ENCODE measurements at places on chromosomes 5 and 9.
A peak's percentile ranks its signal among the peaks of the same experiment; 100 is the strongest.

DNA sequence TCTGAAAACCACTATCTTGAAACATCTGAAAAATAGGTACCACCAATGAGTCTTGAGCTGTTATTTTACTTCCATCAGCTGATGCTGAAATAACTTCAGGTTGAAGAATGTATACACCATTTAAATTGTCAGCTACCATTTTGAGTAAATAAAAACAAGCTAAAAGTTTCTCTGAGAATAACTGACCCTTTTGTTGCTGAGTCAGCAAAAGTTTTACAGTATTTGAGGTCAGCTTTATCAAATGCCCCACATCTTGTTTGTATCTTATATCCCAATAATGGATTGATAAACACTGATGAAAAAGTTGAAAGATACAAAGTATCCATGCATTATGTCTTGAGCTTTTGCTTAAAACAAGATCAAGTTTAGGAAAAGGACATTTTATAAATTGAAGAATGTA, 22.8 kb downstream of the CPLANE1 start:
- no peak for DNase-seq

GRCh38 chr5:66987540-66987939, 209.1 kb downstream of the CD180 start:
- no peak for DNase-seq

GRCh38 chr5:128551476-128551875, 13.4 kb upstream of the FBN2 start:
- no peak for DNase-seq

GRCh38 chr5:124706729-124707361, 39.6 kb downstream of the ZNF608 start:
- DNase-seq, result peak; percentile 86

DNA sequence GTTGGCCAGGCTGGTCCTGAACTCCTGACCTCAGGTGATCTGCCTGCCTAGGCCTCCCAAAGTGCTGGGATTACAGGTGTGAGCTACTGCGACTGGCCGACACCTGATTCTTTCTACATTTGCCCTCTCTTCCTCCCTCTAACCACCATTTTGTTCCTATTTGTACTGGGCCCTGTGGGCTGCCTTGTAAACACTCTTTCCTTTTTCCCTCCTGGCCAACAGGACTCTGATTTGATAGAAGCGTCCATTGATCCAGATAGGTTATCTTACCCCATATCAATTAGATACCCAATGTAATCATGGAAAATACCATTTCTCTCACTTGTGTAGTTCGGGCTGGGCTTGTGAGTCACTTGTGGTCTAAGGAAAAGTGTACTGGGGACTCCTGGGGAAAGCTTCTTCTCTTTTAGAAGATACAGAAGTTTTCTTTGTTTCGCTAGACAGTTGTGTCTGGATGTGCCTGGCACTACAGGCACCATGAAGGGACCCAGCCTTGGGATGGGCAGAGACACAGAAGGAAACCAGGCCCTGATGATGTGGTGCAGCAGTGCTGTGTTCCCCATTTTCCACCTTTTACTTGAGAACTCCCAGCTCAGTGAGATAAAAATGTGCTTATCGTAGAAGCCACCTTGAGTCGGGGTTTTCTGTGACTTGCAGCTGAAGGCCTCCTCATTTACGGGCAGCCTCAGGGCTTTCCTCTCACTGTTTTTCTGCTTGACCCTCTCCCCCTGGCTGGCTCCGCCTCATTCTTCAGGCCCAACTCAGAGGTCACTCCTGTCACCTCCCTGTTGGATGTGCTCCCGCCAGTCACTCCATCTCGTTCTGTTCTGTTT, 32.8 kb upstream of the CPEB4 start:
- no peak for DNase-seq

DNA sequence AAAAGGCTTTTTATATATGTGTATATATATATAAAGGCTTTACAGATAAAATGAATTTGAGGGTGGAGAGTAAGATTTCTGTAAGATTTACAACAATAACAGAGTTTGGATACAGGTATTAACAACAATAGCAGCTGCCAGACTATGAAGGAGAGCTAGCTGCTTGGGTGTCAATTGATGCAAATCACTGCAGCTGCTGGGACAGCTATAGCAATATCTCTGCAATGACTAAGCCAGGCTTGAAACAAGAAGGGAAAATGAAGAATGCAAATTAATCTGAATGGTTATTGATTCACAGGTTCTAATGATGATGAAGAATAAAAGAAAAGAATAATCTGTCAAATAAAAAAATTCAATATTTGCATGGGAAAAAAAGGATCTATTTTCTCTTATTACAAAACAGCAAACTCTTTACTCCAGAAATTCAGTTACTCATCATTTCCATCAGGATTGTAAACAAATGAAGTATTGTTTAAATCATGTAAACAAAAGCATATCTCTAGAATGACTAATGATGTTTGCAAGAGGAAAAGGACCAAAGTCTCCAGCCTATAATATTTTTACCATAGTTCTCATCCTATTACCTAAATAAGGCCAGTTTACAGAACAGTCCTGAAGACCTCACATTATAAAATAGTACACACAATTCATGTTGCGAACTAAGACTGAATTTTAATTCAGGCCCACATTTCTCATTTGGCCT, 219.0 kb downstream of the HTR1A start:
- no peak for DNase-seq

GRCh38 chr5:149320791-149321330, 24.4 kb upstream of the GRPEL2 start:
- peak; percentile 77 for DNase-seq

- no peak for DNase-seq
These were observed 9.1 kb downstream of the SMIM3 start for GRCh38 chr5:150787656-150788055.

DNA sequence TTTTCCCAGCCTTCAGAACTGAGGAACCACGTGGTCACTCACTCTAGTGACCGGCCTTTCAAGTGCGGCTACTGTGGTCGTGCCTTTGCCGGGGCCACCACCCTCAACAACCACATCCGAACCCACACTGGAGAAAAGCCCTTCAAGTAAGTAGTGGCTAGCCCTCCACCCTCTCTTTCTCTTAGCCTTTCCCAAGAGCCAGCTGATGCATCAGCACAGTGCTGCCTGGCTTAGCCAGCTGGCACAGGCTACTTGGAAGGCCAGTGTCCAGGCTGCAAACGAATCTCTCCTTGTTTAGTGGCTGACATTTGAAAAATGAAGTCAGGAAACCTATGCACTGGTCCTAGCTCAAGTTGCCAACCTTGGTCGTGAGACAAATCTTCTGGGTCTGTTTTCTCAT, 91.1 kb downstream of the PRDM6 start:
- no peak for DNase-seq

GRCh38 chr5:136192015-136192525, 892 bp downstream of the SMIM32 start:
- DNase-seq, result peak; percentile 31

DNA sequence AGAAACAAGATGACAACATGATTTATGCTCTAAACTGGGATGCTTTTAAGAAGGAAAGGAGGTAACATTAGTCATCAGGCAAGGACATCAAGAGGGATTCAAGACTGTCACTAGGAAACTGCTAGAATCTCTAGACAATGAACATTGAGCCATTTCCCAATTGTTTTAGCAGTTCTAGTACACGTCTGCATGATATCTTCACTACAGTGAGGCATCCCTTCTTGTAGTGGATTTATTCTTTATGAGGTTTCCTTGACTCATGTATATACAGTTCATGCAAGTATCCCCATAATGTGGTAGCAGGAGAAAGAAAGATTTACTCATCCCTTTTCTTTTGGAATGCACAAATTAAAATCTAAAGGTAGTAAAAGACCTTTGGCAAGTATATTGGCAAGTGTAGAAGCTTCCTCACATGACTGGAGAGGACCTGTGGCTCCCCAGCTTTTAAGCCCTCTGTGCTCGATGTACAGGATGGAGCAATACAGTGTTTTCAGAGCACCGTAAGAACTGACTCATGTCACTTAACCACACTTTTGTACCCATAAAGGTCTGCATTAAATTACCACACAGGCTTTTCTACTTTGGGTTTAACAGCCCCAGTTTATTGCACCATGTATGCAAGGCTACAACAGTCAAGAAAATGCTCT, 335.9 kb downstream of the SEMA5A start:
- no peak for DNase-seq

DNA sequence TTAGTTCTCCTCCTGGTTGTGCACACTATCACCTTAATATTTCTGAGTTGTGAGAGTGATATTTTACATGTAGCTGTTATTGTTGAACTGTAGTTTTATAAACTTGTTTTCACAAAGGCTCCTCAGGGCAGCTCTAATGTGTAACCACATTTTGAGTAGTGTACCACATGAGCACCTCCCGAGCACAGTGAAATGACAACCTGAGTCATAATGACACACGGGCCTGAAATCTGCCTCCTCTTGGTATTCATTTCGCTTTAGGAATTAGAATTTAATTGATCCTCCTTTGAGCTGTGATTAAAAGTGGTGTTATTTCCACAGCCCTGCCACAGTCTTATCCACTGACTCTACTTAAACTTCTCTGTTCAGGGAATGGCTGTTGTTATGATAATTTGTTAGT, 7.9 kb downstream of the MTRR start:
- DNase-seq, result no peak
